Glomerular endothelial cell (primary cell): ENCODE measurements at places on chromosomes 3 and 15. TPM values are rescaled to one million over a fixed set of nuclear protein-coding genes. Genes with fewer than 3 reads are reported as not detected.

C3orf85 gene
- not detected in 2 replicates for total RNA-seq

CILP gene
- 0.12 TPM in 1 of 2 replicates, not detected in the other for total RNA-seq

DNA sequence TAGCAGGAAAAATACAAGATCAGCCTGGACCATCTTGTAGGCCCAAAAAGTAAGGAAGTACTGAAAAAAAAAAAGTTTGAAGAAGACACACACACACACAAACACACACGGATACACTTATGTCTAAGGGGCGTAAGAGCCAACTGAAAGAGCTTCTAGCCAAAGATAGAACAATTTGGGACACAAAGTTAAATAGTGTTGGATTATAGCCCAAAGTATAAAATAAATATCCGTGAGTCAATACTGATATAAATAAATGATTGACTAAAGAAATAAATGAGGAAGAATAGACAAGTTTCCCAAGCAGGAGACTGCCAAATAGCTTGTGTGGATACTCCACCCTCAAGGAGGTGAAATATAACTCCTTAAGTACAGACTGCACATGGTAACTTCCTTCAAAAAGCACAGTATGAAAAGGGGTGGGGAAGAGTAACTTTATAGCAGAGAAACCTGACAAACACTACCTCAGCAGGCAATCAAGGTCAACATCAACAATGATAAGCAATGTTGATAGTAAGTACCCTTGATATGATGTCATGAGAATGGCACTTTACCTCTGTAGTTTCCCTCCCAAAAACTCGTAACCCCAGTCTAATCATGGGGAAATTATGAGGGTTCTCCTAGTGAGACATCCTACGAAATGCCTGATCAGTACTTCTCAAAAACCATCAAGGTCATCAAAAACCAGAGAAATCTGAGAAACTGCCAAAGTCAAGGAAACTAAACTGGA lies 187.3 kb upstream of the ATP11B start:
- DNase-seq, result no peak

- no peak for DNase-seq
Observed at GRCh38 chr15:81595752-81596151, 221.7 kb upstream of the TMC3 start.
